Daoy (cell line): ENCODE measurements at places on chromosomes 13 and 19. TPM values are rescaled to one million over a fixed set of nuclear protein-coding genes. Genes with fewer than 3 reads are reported as not detected.

DNA sequence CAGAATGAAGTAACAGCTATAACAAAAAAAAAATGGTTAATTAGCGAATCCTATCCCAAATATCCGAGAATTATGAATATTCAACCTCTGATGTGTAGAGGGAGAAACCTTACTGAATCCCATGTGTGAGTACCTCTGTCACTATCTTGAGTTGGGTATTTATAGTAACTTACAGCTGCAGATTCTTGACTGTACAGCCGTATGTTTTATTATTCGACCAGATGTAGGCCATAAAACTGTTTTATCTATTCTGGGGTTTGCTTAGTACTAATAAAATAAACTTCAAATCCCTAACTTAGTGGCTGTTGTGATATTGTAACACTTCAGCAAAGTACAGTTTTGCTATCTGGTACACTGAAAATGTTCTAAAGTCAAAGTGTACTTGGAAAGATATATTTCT, 120.0 kb downstream of the EFNB2 start:
- DNase-seq = no peak

DNA sequence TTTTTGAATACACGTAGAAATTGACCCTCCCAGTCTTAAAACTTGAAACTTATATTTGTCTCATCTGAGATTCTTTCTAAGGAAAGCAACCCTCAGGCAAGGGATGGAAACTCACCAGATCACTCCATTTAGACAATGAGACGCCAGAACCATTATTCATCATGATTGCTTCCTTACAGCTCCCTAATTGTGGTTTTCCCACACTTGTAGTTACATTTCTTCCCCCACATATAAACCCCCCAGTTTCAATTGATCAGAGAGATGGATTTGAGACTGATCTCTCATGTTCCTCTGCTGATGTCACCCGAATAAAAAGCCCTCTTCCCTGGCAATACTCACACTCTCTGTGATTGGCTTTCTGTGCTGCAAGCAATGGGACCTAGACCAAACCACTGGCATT, 197.9 kb upstream of the STARD13 start:
- peak; percentile 11 for DNase-seq

DNA sequence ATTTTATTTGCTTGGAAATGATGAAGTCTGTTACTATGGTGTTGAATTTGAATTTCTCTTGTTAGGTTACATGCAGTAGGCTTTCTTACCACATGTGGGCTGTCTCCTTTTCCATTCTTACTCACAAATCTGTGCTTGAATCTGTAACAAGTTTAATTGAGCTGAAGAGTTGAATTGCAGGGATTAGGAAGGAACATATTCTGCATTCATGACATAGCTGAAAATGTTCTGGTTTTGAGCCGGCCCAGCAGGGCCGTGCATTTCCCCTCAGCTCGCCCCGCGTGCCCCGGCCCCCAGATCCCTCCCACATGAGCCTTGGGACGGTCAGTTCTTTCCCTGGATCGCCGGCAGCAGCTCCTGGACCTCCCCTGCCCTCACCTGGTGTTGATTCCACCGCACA, 28.1 kb downstream of the TFDP1 start:
- DNase-seq = no peak

GRCh38 chr13:100490692-100491091, 97.9 kb downstream of the GGACT start:
- no peak for DNase-seq

DNA sequence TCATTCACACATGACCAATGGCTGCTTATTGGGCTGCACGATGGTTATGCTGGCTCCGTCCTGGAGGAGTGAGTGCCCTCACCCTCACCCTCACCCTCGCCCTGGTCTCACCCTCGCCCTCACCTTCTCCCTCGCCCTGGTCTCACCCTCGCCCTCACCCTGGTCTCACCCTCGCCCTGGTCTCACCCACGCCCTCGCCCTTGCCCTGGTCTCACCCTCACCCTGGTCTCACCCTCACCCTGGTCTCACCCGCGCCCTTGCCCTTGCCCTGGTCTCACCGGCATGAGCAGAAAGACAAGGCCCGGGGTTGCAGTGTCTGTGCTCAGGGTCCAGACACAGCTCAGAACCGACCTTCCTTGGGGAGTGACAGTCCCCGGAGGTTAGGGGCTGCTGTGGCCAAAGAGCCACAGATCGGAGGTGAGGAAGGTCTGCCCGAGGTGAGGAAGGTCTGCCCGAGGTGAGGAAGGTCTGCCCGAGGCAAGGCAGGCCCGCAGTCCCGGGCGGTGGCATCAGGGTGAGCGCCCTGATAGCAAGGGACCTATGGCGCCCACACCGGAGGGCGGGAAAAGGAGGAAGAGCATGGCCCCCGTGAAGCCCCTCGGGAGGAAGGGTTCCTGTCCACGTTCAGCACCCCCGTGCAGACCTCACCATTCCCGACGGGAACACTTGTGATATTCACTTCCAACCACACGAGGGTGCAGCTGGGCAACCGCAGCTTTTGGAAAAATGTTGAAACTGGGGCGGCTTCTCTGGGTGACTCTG, 65.6 kb downstream of the MCF2L start:
- peak; percentile 51 for DNase-seq

DNA sequence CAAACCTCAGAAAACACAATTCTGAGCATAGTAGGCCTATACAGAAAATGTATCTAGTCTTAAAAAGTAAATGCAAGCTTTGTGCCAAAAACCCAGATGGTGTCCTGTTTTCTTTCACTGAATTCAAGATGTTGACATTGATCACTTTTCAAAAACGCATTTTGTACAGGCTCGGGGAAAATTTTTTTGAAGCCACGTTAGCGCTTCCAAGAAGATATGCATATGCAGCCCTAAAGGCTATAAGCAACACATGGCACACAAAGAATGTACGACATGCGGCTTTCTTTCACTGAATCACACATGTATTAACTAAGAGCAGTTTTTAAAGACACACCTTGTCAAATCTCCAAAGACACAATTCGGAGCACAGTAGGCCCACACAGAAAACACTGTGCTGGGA, 115.4 kb downstream of the MRPL57 start:
- no peak for DNase-seq

DNA sequence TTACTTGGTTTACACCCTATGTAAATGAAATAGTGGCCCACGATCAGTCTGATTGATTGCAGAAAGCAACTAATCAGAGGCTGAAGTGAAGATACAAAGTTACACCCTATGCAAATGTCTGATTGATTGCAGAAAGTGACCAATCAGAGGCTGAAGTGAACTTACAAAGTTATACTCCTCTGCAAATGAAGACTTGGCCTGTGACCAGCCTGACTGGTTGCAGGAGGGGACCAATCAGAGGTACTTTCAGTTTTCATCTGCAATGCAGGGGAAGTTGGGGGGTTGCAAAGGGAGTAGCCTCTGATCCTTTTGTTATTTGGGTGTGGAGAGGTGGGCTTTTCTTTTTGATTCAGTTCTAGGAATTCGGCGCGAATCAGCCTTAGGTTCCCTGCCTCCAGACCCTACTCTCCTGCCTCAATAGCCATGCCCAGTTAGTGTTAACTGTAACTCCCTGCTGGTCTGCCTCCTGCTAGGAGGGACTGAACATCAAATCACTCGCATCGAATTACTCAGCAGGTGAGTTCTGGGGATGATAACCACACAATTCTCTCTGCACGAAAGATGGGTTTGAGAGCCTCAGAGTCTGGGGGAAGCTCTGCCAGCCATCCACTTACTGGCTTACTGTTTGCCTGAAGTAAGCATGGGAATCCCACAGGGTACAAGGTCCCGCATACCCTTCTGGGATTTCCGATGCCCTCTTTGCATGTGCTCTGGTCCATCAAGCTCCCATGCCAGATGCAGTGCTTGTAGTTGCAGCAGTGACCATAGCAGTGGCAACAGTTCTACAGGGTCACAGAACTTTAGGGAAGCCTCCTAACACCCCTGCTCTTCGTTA, 7.5 kb downstream of the ARL11 start:
- DNase-seq = no peak

The ERICH6B gene
- not detected in 2 replicates for total RNA-seq

DNA sequence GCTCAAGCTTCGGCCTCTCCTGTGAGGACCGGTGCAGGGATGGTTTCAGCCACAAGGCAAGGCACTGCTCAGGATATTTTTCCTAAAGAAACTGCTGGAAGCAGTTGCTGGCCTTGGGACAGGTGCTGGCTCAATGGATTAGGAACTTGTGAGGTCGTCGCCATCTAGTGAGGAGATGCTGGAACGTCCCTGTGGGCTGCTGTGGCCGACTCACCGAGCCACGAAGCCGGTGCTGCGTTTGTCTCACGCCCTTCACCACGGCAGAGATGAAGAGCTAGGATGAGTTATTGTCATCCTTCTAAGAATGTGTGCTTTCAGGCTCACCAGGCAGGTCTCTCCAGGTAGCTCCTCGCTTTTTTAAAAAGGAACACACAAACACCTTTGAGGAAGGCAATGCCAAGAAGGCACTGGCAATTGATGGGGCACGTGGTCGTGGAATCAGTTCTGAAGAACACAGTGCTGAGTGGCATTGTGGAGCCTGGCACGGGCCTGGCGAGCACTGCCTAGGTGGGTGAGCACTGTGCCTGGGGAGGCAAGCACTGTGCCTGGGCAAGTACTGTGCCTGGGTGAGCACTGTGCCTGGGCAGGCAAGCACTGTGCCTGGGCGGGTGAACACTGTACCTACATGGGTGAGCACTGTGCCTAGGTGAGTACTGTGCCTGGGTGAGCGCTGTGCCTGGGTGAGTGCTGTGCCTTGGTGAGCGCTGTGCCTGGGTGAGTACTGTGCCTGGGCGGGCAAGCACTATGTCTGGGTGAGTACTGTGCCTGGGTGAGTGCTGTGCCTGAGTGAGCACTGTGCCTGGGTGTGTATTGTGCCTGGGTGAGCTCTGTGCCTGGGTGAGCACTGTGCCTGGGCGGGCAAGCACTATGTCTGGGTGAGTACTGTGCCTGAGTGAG, 140.4 kb downstream of the TEX29 start:
- DNase-seq = peak; percentile 40

The NKPD1 gene
- total RNA-seq = 0.11 and 1.4 TPM in 2 replicates

The RPL18 gene
- total RNA-seq = 2,925 and 3,124 TPM in 2 replicates

DNA sequence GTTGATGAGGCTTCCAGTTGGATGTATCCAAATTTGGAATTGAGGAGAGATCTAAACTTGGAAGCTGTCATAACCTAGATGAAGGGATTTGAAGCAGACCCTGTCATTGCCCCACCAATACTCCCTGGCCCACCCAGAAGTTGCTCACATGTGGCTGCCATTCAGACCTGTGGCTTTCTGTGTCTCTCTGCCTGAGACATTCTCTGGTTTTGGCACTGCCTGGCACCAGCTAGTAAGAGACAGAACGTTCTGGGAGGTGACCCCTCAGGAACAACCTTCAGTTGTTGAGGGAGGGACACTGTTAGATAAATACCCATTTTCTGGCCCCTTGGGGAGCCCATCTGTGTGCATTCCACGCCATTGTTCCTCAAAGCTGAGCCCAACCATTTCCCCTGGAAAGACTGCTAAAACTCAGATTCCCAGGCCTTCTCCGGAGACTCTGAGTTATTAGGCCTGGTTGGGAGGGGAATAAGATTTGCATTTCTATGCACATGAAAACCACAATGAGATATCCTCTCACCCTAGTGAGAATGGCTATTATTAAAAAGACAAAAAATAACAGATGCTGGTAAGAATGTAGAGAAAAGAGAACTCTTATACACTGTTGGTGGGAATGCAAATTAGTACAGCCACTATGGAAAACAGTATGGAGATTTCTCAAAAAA, 290.4 kb downstream of the TSHZ3 start:
- no peak for DNase-seq

GRCh38 chr13:112718318-112718717, 28.5 kb downstream of the ATP11A start:
- no peak for DNase-seq

- peak; percentile 74 for DNase-seq
Observed at GRCh38 chr13:46341112-46341711, 45.8 kb downstream of the RUBCNL start.

DNA sequence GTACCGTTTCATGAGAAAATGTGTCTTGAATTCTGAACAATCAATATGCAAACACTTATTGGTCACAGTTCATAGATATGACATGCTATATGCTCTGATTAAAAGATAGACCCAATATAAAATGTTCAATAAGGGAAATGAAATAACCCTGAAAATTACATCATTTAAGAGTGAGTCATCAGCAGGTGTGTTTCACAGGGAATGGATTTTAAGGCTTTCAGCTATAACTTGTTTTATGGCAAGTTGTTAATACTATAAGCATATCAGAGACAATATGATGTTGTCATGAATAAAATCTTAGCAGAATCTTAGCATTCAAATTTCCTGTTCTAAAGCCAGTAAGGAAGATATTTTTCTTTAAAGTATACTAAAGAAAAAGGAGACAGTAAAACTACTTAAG, 483.4 kb upstream of the PCDH9 start:
- DNase-seq = no peak

DNA sequence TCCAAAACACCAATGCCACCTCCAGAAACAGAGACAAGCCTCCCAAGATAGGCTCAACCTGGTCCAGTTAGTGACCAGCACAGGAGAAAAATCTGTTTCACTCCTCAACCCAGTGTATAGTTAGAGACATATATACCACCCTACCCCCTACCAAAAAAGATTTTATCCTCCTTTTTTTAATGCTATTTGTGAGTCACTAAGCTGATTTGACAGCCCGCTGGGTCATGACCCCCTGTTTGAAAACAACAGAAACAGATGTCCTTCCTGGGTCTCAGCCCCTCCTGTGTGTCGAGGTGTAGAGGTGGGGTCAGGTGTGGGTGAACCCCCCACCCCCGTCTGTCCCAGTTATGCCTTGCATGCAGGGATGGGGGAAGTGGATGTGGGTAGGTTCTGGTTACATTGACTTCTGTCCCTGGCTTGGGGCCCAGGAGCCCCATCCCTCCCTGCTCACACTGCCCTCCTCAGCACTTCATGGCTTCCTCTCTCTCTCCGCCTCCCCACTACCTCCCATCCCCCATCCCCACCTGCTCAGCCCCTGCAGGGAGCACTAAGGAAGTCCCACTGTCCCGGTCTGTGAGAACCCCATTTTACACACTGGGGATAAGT, 14.0 kb upstream of the TOMM40 start:
- DNase-seq = peak; percentile 34

DNA sequence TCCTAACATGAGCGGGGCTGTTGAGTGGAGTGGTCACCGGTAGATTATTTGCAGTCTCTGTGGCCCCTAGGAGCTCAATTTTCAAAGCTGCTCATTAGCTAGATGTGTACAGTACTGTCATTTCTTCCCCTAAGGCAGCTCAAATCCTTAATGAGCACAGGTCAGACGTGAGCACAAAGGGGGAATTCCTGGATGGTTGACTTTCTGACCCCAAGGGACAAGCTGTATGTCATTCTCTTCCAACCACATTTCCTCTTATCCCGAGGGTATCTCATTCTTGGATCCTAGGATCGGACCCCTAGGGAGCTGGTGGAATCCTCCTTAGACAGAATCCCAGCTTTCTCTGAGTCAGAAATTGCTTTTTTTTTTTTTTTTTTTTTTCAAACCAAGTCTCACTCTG, 5.7 kb upstream of the OR7G3 start:
- peak; percentile 71 for DNase-seq

- DNase-seq = peak; percentile 12
Observed at GRCh38 chr13:97322740-97323342, 100.7 kb downstream of the MBNL2 start.

DNA sequence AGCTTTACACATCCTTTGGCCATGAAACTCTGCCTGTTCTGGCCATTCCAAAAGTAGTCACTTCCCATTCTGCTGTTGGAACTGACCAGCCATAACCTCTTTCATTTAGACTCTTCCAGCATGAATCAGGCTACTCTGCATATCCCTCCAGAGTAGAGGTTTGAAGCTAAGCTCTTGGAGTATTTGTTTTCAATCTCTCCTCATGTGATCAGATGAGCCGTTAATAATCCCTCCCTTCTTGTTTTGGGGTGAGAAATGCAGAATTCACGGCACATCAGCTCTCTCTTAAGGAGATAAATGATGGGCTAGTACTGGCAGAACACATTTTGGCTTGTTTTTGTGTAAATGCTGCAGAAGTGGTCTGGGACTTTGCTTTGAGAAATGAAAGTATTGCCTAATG, 519.9 kb downstream of the PCDH17 start:
- DNase-seq = no peak

The CYP2A7 gene
- not detected in 2 replicates for total RNA-seq
